Stimulated activated CD4-positive, alpha-beta T cell treated with anti-CD3 and anti-CD28 coated beads, Interleukin-2, amount 100 ng/mL, for 24 hours (primary cell): ENCODE measurements at places on chromosomes 16 and 17.

DNA sequence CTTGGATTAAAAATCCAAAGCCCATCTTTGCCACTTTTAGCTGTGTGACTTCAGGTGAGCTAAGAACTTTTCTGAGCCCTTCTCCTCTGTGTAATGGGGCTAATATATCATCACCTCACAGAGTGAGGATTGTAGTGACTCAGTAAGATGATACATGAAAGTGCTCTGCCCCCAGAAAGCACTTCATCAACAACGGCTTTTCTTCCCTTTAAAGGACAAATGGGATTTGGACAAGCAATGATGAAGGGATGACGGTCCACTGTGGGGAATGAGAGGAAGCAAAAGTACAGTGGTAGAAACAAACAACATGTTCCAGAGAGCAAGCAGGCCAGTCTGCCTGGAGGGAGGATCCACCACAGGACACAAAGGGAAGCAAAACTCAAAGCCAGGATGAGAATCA is 14.3 kb upstream of the TMED6 start:
- no peak for DNase-seq

- DNase-seq: no peak
Measured at GRCh38 chr17:62819511-62820221, 11.6 kb upstream of the MARCHF10 start.

DNA sequence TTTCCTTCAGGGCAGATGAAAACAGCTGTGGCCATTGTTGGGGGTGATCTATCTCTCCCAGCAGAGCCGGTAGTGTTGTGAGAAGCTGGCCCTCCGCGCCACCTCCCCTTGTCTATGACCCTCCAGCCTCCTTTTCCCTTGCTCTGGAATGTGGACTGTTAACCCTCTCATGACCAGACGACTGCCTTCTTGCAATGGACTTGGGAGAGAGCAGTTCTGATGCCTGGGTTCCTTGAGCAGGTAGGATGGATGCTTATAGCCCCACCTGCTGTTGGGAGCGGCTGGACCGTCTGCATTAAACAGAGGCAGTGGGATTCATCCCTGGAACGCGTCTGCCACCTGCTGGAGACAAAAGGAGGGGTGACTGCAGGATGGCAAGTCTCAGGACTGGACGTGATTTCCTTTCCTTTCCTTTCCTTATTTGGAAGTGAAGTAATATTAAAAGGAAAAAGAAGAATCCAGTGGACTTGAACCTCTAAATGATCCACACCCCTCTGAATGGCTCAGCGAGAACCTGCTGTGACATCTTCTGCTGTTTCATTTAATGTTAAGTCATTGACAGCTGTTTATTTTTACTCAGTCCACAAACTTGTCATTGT is 1.8 kb upstream of the SOST start:
- peak; percentile 94 for DNase-seq

- no peak for DNase-seq
Measured at GRCh38 chr16:79809376-79809775, 208.8 kb upstream of the MAF start.

DNA sequence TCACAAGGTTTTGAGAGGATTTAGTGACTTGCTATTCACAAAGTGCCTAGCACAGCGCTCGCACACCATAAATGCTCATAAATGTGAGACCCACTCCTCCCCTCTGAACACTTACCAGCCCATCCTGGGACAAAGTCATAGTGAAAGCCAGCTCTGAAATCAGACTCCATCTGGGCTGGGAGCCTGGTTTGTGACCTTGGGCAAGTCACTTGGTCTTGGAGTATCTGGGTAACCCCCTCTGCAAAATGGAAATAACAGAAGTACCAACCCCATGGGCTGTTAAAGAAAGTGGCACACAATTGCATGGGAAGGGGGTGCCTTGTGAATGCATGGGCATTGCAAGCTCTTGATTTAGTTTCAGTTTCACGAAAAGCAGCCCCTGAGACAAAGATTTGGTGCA is 104.7 kb upstream of the CDH5 start:
- no peak for DNase-seq

DNA sequence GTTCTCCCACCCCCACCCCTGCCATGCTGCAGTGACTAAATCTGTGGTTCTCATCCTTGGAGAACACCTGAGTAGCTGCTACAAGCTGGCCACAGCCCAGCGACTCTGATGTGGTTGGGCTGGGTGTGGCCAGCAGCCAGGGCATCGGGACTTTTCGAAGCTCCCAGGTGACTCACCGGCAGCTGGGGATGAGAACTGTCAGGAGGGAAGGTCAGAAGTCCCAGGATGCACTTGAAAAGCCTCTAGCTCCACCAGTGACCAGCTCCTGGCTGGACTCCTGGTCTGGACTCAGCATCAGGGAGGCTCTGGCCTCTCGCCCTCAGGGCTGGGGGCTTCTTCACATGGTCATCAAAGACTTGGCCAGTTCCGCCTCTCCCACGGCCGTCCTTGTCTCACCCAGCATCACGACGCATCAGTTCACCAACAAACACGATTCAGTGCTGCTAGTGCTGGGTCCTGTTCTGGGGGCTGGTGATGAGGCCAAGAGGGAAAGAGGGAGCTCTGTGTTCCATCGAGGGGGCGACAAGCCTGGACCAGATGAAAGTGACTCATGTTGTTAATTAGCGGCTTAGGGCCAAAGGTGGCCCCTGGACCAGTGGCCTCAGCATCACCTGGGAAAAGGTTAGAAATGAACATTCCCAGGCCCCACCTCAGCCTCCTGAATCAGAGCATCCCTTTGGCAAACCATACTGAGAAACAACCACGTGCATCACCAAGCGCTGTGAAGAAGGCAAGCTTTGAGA is 3.9 kb upstream of the C17orf99 start:
- no peak for DNase-seq

- no peak for DNase-seq
Measured at GRCh38 chr17:9004132-9004960, 17.0 kb upstream of the NTN1 start.

DNA sequence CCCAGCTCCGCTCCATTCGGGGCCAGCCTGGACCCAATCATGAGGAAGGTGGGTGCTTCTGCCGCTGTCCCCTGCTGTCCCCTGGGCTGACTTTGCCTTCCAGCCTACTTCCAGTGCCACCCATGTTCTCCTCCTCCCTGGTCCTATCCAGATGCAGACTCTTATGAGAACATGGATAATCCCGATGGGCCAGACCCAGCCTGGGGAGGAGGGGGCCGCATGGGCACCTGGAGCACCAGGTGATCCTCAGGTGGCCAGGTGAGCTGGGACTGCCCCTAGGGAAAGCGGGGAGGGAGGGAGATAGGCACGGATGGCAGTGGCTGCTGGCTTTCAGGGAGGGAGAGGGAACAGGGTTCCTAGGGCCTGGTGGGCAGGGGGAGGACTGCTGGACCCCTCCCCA is 7.0 kb downstream of the CD19 start:
- DNase-seq: no peak

DNA sequence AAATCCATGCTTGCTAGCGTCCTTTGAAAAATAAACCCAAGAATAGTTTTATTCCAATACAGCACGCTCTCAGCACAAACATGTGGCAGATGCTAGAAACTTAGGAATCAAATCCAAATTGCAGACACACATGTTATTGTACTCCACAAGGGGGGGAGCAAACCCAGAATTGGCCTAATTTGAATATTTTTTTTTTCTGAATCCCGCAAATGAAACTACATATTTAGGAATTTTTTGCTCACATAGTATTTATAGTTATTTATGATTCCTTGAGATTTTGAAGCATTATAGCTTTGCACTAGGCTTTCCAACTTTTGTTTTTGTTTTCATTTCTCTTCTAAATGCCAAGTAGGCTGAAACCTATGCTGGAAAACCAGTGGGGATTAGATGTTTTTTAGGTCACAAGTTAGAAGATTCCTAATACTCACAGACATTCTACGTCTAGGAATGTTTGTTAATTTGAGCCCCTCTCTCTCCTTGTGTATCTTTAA is 59.3 kb upstream of the CDH11 start:
- no peak for DNase-seq

- no peak for DNase-seq
Measured at GRCh38 chr17:9410737-9411136, 164.9 kb downstream of the STX8 start.

DNA sequence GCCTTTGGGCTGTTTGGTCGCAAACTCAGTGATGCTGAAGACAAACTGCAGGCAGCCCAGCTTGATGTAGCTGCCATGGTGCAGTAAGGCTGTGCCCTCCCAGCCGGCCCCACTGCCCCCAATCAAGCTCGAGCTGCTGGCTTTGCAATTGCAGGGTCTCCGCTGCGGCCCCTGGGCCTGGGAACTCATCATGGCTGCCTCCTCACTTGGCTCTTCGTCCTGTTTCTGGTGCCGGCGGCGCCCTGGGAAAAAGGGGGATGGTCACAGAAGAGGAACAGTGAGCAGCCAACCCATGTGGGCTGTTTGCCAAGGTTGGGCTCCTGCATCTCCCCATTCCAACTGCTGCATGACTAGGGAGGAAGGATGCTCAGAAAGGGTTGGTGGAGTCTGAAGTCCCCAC is 3.4 kb upstream of the DHRS13 start:
- DNase-seq: no peak

- DNase-seq: no peak
Measured at GRCh38 chr16:4661661-4662060, 31.7 kb upstream of the NUDT16L1 start.

DNA sequence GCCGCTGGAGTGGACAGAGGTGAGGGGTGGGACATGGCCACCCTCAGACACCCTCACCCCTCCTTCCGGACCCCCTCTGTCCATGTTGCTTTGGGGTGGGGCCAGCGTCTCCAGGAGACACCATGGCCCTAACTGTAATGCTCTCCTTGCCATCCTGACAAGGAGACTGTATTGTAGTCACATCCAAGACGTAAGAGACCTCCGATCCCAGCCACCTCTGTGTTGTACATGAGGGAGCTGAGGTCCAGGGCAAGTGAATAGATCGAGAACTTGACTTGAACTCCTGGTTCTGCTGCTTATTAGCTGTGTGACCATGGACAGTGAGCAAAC is 30.2 kb downstream of the POLR3E start:
- no peak for DNase-seq

DNA sequence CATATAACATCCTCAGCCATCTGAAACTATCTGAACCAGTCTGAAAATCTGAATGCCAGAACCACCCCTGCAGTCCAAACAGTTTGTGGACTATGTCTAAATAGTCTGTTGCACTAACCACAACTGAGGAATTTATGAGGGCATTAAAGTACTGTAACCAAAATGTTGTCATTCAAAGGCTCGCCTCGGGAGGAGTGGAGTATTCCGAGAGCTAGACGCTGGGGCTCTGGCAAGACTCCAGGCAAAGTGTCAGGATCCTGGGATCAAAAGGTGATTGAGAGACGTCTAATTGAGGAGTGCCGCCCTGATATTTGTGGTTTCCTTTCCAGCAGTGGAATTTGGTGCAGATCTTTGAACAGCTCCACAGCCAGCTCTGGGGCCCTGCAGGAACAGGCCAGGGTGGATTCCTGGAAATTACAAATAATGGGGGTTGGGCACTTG is 142.9 kb upstream of the MYOCD start:
- no peak for DNase-seq

DNA sequence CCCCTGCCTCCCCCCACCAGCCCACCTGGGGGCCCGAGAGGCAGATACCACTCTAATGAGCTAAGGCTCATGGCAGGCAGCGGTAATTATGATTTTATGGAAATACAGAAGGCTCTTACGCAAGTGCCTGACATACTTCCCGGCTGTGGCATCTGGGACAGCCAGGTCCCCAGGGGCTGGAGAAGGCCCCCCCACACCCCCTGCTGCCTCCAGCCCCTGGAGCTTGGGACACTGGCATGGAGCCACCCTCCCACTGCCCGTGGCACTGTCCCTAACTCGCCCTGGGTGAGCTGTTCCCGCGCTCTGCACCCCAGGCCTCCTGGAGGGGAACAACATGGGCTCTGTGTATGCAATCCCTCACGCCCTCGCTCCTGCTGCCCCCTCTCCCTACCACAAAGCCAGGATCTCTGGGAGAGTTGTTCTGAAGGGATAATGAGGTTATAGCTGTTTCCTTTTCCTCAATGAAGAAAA is 5.4 kb upstream of the STAC2 start:
- no peak for DNase-seq
